ENCODE measurements at places on chromosomes 1 and 21. TPM values are rescaled to one million over a fixed set of nuclear protein-coding genes. Genes with fewer than 3 reads are reported as not detected.

GRCh38 chr1:188056011-188056410 is 1227.3 kb downstream of the PLA2G4A start:
- DNase-seq = no peak

BRDT gene
- total RNA-seq = not detected

CD1E gene
- not detected for total RNA-seq

DENND2D gene
- 164 TPM for total RNA-seq

MAP10 gene
- 4.4 TPM for total RNA-seq
